LoVo (cell line): ENCODE measurements at places on chromosomes 7 and 10.

DNA sequence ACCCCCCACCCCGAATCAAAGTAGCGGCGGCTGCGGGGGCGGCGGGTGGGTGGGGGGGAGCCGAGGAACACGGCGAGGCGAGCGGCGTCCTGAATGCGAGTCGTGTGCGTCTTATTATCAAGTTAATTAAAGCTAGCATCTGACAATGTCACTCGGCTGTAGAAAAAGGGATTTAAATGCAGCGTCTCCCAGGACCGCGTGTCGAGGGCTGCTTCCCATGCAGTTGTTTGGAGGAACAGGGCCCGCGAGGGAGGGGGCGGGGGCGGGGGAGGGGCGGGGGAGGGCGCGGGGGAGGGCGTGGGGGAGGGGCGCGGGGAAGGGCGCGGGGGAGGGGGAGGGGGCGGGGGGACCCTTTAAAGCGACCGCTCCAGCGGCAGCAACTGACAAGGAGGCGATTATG is 2.7 kb upstream of the UNCX start:
- no peak for DNase-seq

- no peak for DNase-seq
These were observed 12.2 kb upstream of the HNRNPF start for GRCh38 chr10:43421201-43421507.

GRCh38 chr7:146902266-146902665 is 785.7 kb downstream of the CNTNAP2 start:
- DNase-seq = no peak

GRCh38 chr7:22729180-22729825 is 2.3 kb downstream of the IL6 start:
- DNase-seq = no peak

GRCh38 chr10:14543046-14543903 is 212.6 kb upstream of the FRMD4A start:
- no peak for DNase-seq

DNA sequence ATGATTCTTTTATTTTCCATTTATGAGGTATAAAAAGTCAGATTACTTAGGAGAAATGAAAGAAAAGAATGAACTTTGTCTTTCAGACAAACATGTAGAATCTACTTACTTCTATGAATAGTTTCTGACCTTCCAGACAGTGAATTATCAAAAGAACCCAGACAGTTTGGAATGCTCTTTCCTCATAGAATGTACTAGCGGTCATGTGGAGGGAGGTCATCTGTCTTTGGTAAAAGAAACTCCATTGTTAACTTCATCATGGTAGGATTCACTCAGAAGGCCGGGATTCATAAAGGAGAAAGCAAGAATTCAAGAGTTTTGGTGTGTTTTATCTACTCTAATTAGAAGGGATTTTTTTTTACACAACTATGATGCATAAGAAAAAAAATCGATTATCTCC is 144.8 kb upstream of the ZNF804B start:
- DNase-seq = no peak

GRCh38 chr10:125881192-125881591 is at the start of gene DHX32:
Gene DHX32 (minus strand): TSS chr10:125881292. CDS start chr10:125880824, 468 bp downstream.
- DNase-seq = no peak
